ENCODE measurements at places on chromosomes 1 and 21.

DNA sequence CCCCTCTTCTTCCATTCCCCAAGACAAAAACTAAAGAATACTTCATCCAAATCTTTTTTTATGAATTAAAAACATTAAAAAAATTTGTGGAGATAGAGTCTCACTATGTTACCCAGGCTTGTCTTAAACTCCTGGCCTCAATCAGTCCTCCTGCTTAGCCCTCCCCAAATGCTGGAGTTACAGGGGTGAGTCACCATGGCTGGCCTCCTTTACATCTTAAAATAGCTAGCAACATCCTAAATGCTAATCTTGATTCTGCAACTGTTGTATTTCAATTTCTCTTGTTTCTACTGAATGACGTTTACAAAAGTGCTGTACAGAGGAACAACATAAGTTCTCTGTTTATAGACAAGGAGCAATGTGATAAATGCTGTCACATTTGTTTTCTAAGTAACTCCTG lies 483.5 kb downstream of the ADGRL2 start:
- H3K4me3 ChIP-seq, result no peak overlapping the region
- H3K36me3 ChIP-seq, result no peaks in the 10 kb centered on the region
- no peak for DNase-seq
- no peak overlapping the region for H3K27ac ChIP-seq
- H3K27me3 ChIP-seq, result no peaks in the 10 kb centered on the region

DNA sequence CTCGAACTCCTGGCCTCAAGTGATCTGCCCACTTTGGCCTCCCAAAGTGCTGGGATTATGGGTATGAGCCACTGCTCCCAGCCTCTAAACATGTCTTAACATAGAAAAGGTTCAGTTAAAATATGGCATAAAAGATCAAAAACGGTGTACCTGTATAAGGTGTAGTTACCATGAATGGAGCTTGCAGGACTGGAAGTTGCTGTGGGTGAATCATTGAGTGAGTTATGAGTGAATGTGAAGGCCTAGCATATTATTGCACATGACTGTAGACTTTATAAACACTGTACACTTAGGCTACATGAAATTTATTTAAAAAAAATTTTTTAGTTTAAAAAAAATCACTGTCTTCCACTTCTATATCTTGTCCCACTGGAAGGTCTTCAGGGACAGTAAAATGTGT lies 15.7 kb downstream of the ABCD3 start:
- H3K36me3 ChIP-seq, result peaks cover 25% of the 10 kb centered on the region
- no peak overlapping the region for H3K27ac ChIP-seq
- DNase-seq, result no peak
- no peak overlapping the region for H3K4me3 ChIP-seq
- peaks cover 28% of the 10 kb centered on the region for H3K4me1 ChIP-seq

DNA sequence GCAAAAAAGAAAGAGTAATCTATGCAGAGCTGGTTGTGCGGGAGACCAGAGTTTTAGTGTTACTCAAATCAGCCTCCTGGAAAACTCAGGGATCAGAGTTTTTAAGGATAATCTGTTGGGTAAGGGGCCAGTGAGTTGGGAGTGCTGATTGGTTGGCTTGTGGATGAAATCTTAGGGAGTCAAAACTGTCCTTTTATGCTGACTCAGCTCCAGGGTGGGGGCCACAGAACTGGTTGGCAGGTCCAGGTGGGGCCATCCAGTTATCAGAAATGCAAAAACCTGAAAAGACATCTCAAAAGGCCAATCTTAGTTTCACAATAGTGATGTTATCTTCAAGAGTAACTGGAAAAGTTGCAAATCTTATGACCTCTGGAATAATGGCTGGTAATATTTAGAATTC lies 3.3 kb downstream of the EXTL2 start:
- H3K27me3 ChIP-seq, result no peaks in the 10 kb centered on the region
- H3K27ac ChIP-seq, result no peak overlapping the region
- H3K4me1 ChIP-seq, result peaks cover 31% of the 10 kb centered on the region
- peaks cover 20% of the 10 kb centered on the region for H3K36me3 ChIP-seq
- no peak overlapping the region for H3K4me3 ChIP-seq
- DNase-seq, result no peak

- H3K4me1 ChIP-seq, result no peaks in the 10 kb centered on the region
- no peak overlapping the region for H3K27ac ChIP-seq
- peaks cover 2% of the 10 kb centered on the region for H3K27me3 ChIP-seq
- no peaks in the 10 kb centered on the region for H3K36me3 ChIP-seq
- no peak overlapping the region for H3K4me3 ChIP-seq
- DNase-seq, result no peak
These were observed 160.4 kb downstream of the HLX start for GRCh38 chr1:221039616-221040015.

- H3K27me3 ChIP-seq, result peaks cover 4% of the 10 kb centered on the region
- no peaks in the 10 kb centered on the region for H3K36me3 ChIP-seq
- no peak for DNase-seq
- H3K4me1 ChIP-seq, result peaks cover 4% of the 10 kb centered on the region
- no peak overlapping the region for H3K27ac ChIP-seq
These were observed 171.9 kb upstream of the NR5A2 start for GRCh38 chr1:199855580-199855979.

DNA sequence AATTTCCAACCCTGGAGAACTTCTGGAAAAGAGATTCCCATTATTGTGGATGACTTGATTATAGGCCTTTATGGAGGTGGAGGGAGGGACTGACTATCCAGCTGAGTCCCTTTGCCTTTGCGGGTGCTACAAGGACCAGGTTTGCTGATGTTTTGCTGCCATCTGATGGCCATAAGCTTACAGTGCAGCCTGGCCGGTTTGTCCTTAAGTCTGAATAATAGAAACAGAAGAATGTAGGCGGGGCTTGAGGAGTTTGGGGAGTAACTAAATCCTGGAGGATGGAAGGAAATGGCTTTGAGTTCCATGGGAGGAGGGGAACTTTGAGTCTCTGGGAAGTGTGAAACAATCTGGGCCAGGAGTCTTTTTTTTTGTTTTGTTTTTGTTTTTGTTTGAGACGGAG lies 55.7 kb upstream of the CD1D start:
- peak; percentile 65 for DNase-seq
- no peak overlapping the region for H3K4me3 ChIP-seq
- no peak overlapping the region for H3K27ac ChIP-seq
- peaks cover 2% of the 10 kb centered on the region for H3K4me1 ChIP-seq
- no peaks in the 10 kb centered on the region for H3K36me3 ChIP-seq

- H3K36me3 ChIP-seq, result no peaks in the 10 kb centered on the region
- no peak for DNase-seq
- peak overlapping the region; percentile 79 for H3K4me3 ChIP-seq
- peaks cover 19% of the 10 kb centered on the region for H3K27me3 ChIP-seq
These were observed 44.9 kb downstream of the CHAF1B start for GRCh38 chr21:36429947-36430546.

- H3K4me3 ChIP-seq, result peak overlapping the region; percentile 84
- H3K4me1 ChIP-seq, result peaks cover 8% of the 10 kb centered on the region
- H3K27me3 ChIP-seq, result peaks cover 5% of the 10 kb centered on the region
- H3K27ac ChIP-seq, result no peak overlapping the region
- no peaks in the 10 kb centered on the region for H3K36me3 ChIP-seq
- DNase-seq, result peak; percentile 70
These were observed 29.9 kb upstream of the RPTN start for GRCh38 chr1:152188673-152189591.

Measured in naive thymus-derived CD8-positive, alpha-beta T cell (primary cell).